Non-pigmented ciliary epithelial cell (primary cell): ENCODE measurements at places on chromosomes 1 and 21.

DNA sequence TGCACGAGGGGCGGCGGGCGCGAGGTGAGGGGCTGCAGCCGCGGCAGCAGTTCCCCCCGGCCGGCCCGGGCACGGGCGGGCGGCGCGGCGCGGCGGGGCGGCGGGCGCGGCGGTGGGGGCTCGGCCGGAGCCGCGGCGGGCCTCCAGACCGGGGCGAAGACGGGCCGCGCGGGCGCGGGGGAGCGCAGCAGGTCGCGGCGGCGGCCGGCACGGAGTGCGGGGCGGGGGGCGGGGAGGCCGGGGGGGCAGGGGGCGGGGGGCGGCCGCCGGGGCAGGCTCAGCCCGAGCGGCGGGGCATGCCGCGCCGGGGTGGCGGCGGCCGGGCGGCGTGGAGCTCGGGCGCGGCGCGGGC lies 311 bp downstream of the IRF2BP2 start:
- DNase-seq: no peak

GRCh38 chr1:112904831-112905261 lies 51.1 kb downstream of the SLC16A1 start:
- DNase-seq: no peak

DNA sequence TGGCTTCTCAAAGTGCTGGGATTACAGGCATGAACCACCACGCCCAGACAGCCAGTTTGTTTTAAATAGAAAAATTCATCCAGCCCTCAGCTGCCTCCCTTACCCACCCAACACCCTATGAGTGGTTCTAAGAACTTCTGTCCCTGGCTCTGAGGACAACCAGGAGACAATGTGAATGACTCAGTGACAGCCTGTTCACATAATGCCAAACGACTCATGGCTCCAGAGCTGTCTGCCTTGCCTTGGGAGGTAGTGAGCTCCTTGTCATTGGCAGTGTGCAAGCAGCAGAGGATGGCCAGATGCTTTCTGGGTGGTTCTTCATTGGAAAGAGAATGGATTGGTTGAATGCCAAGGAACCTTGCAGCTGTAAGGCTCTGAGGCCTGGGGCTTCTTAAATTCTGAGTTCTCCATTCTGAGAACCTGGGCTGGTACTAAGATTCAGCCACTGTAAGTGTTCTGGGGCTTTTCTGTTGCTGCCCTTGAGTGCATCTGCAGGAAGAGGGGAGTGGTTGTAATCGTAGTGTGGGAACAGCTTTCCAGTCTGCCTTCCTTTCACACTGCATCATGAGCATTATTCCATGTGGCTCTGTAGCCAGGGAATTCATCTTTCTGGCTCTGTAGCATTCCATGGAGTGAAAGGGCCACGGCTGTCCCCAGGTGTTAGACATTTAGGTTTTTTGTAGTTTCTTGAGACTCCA lies 5.8 kb downstream of the SERINC2 start:
- no peak for DNase-seq

- no peak for DNase-seq
Observed at GRCh38 chr1:91734761-91735160, 151.2 kb downstream of the TGFBR3 start.

DNA sequence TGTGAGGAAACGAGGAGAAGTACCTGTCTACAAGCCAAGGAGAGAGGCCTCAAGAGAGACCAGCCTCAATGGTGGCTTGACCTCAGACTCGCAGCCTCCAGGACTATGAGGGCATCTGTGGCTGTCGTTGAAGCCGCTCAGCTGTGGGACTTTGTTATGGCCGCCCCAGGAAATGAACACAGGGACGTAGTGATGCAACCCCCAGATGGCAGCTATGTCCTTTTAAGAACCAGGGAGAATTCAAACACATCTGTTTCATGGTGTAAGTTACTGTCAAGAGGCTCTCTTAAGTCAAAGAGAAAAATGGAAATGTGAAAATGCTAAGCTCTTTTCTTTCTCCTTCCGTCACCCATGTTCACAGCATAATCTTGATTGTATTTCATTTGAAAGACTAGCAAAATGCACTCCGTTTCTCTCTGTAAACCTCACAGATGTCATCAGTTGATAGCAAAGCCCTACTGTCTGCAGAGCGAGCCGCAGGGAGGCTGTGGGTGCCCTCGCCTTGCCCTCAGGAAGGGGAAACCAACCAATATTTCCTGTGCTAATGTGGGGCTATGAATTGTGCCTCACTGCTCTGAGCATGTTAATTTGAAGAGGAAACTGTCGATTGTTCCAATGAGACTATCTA lies 21.3 kb downstream of the UBASH3A start:
- no peak for DNase-seq

DNA sequence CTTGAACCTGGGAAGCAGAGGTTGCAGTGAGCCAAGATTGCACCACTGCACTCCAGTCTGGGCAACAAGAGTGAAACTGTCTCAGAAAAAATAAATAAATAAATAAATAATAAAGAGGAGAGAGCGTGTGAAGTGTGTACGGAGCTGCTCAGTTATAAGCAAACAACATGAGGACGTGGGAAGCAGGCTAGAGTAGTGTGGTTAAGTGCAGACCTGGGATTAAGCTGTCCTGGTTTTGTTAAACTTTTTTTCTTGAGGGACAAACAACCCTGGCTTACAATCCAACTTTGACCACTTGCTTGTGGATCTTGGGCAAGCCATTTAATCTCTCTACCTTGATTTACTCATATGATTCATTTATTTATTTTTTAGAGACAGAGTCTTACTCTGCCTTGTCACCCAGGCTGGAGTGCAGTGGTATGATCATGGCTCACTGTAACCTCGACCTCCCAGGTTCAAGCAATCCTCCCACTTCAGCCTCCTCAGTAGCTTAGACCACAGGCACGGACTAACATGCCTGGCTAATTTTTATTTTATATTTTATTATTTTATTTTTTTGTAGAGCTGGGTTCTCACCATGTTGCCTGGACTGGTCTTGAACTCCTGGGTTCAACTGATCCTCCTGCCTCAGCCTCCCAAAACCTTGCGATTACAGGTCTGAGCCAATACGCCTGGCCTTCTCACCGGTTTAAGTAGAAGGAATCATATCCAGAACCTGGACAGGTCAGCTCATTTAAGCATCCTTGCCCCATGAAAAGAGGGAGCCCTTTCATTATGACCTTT lies 52.7 kb downstream of the RPS6KA1 start:
- DNase-seq: no peak

DNA sequence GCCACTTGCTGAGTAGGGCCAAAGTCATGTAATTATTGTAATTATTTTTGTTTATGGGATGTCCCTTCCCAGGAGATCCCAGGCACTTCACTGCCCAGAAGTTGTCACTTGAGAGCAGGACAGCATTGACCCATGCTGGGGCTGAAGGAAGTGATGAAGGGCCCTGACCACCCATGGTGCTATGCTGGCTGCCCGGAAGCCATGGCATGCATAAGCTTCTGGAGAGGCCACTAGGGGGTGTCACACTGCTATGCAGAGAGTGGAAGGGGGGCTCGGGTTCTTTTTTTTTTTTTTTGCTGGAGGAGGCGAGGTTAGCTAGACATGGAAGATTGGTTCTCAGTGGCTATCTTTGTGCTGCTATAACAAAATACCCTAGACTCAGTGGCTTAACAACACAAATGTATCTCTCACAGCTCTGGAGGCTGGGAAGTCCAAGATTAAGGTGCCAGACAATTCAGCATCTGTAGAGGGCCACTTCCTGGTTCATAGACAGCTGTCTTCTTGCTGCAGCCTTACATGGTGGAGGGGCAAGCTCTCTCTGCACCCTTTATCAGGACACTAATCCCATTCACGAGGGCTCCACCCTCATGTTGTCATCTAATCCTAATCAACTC lies 84.9 kb downstream of the CNIH3 start:
- DNase-seq: no peak

GRCh38 chr1:227317011-227317451 lies 1.3 kb downstream of the CDC42BPA start:
- DNase-seq: no peak

DNA sequence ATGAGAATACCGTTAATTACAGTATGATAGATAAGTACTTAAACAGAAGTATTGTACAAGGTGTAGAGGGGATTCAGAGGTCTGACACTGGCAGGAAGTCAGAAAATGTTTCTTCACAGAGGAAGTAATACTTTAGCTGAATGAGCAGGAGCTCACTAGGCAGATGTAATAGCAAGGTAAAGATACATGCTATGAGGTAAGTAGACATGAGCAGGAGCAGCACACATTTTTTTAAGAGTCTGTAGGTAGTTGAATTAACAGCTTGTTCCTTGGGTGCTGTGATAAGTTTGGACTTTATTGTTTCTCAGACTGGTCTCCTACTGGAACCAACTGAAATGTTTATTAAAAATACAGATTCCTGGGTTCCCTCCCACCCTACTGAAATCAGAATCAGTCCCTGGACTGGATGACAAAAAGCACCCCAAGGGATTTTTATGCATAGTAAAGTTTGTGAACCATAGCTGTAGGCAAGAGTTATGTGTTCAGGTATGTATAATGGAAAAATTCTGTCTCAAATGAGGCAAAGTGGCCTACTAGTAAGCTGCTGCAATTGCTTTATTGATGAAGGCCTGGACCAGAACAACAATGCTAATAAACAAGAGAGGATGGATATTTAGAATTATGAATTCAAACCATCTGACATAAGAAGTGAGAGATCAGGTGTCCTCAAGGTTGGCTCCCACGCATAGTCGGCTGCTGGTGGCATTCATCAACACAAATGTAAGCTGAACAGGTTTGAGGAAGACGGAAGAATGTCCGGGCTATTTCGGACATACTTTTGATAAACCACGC lies 902 bp downstream of the AP4B1 start:
- no peak for DNase-seq

DNA sequence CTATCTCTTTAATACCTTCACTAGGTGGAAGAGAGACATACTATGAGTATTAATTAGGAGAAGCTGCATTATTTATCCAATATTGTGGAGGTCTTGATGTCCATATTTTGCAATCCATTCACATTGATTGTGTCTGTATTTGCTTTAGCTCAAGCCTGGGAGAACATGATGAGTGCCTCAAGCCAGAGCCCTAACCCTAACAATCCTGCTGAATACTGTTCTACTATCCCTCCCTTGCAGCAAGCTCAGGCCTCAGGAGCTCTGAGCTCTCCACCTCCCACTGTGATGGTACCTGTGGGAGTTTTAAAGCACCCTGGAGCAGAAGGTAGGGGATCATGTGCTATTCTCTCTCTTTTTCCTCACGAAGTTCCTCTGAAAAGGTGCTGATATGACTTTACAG lies 99.5 kb downstream of the CC2D1B start:
- no peak for DNase-seq

DNA sequence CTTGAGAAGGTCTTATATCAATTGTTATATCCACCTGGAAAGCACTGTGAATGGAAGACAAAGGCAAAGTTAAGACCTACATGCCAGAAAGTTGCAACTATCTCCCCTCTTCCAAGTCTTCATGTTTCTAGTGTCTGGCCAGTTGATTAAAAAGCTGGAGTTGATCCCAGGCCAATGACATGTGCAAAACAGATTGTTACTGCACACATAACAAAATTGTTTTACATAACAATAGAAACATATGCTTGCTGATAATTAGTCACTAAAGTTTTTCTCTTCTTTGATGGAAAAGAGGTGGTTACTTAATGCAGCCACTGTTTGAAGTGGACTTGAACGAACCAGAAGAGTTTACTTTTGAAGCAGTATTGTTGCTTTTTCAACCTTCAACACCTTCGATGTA lies 158.2 kb downstream of the TGFBR3 start:
- DNase-seq: no peak

- DNase-seq: no peak
Observed at GRCh38 chr1:240074908-240075307, 16.8 kb upstream of the FMN2 start.

DNA sequence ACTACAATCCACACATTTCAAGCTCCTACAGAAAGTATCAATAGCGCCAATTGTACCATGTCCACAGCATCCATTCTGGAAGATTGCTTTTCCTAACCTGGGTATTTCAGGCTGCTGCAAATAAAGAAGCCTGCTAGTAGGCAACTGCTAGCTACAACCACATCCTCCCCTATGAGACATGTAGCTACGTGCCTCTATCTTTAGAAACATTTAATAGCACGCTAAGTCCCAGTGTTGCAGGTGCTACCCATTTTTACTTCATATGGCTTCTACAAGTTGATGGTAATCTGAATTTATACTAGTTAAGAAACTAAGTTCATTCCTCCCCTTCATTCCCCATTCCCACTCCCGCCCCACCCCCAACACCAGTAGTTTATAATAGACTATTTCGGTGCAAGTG lies 7.4 kb upstream of the AMPD1 start:
- DNase-seq: no peak

GRCh38 chr1:59136541-59137275 lies 160.2 kb upstream of the FGGY start:
- no peak for DNase-seq

DNA sequence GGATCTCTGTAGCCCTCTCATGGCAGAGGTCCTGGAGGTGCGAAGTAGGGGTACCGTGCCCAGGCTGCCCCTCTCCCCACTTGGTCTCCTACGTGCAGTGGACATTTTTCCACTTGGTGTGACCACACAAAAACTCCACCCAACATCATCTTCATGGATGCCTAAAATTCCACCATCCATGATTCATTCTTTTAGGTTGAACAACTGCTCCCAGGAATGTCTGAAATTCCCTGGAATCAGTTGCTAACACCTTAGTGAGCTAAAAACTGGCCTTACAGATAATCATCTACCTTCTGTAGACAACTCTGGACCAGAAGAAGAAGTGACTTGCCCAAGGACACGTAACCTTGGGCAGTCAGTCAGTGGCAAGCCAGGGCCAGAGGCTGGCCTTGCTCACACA lies 32.1 kb upstream of the CLIC4 start:
- DNase-seq: no peak

- DNase-seq: no peak
Observed at GRCh38 chr1:100476735-100477290, 61.1 kb upstream of the GPR88 start.

DNA sequence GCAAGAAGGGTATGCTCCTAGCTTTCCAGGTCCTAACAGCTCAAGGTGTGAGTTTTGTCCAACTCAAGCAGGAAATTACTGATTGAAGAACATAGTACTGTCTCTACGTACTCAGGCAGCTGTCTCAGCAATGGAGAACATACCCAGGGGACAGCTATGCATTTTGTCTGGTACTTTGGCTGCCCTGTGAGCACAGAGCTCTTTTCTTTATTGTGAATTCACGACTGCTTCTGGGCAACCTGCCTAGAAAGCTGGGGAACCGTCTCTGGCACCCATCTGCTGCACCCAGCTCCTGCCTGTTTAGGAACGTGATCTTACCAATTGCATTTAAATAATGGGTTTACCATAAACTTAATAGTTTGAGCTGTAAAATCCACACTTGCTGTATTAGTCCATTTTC lies 258.1 kb downstream of the HHAT start:
- no peak for DNase-seq

DNA sequence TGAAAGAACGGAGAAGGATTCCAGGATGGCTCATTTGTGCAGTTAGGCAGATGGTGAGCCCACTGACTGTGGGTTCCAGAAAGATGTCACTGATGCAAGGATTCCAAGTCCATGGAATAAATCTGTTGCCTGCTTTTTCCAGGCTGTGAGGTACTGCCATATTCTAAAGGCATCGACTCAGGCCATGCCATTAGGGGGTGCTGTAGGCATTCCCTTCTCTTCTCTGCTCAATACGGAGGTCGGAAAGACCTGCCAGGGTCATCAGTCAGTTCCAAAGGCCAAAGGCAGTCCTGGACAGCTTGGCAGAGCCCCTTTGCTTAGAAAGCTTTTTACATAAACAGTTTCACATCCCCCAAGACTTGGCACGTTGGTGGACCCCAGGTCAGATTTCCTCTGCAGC lies 31.7 kb upstream of the TMEM125 start:
- no peak for DNase-seq

- no peak for DNase-seq
Observed at GRCh38 chr21:42310411-42311001, 4.7 kb downstream of the TFF3 start.

GRCh38 chr1:51907079-51907702 lies 28.7 kb upstream of the NRDC start:
- DNase-seq: no peak
